Fibroblast of the conjunctiva (primary cell): ENCODE measurements at places on chromosomes 6 and 20.

GRCh38 chr20:22921595-22922421 lies 113.3 kb upstream of the SSTR4 start:
- DNase-seq, result peak; percentile 12

DNA sequence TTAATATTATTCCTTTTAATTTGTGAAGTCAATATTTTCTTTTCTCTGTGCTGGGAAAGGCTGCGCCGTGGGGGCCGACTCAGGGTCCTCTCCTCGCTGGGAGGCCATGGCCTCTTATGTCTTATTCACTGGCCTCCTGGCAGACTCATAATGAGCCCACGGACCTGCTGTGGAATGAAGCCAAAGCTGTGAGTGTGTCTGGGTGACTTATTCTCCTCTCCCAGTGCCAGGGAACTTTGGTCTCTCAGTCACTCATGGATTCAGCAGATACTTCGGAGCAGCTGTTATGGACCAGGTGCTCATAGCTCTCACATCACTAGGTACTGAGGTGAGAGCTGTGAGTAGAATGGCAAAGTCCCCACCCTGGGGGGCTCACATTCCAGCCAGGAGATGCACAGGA lies 297.6 kb downstream of the CDH26 start:
- no peak for DNase-seq

DNA sequence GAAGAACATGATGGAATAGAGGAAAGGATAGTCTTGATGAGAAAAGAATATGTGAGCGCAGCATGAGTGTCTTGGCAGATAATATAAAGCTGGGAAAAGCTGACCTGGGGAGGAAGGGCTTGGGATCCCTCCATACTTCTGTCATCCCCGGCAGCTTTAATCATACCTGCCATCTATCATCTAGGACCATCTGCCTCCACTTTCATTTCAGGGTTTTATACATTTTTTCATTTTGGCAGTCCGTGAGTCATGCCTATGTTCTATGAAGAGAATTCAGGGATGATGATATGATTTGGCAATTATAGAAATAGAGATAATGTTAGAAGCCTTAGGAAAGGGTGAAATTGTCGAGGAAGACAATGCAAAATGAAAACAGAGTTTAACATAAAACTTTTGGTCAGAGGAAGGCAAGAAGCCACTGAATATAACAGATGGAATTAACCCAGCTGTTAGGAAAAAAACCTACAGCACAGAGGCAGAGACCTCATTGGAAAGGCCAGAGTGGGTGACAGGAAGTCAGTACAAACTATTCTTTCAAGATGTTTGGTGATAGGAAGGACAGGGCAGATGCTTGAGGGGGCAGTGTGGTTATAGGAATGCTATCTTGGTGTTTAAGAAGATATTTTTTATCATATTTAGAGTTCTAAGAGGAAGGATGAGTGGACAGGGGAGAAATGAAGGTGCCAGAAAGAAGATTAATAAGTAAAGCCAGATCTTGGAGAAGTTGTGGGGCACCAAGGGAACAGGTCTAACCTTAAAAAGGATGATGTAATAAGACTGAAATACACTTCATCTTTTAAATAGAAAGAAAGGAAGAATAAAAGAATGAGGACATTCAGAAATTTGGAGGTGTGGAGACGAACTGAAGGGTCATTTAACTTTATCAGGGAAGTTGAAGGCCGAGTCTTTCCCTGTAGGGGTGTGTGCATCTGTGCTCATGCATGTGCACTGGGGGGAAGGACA lies 37.8 kb downstream of the MARCKS start:
- no peak for DNase-seq

DNA sequence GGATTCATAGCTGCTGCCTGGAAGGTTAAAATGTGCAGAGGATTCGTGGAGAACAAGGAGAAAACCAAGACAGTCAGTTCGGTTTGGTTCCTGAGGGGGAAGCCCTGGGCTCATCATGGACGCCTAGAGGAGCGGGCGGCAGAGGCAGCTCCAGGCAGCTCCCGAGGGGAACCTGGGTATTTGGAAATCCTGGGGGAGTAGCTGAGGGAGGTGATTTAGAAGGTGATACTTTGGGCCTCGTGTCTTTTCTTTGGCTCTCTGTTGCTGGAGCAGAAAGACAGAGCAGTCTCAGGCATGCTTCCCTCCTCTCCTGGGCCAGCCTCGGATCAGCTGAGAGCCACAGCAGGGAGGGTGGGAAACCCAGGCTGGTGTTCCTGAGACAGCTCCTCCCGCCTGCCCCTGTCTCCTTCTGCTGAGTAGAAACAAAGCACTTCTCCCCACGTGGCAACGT lies 139.5 kb downstream of the DLL1 start:
- DNase-seq, result no peak

GRCh38 chr20:59375541-59375940 lies 75.1 kb downstream of the EDN3 start:
- no peak for DNase-seq

DNA sequence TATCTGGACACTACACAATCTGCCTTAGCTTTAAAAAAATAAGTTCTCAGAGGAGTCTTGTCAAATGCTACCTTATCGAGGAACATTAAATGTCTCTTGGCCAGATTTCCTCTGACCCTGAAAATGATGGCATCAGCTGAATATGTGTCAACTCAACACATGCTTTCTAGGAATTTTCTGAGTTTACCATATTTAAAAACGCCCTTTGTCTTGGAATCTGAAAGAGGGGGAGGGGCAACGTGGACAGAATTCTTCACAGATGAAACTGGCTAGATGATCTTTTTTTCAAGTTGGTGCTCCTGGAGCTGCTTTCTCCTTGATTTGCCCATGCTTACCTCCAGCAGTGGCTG lies 5.1 kb downstream of the SOX4 start:
- no peak for DNase-seq

DNA sequence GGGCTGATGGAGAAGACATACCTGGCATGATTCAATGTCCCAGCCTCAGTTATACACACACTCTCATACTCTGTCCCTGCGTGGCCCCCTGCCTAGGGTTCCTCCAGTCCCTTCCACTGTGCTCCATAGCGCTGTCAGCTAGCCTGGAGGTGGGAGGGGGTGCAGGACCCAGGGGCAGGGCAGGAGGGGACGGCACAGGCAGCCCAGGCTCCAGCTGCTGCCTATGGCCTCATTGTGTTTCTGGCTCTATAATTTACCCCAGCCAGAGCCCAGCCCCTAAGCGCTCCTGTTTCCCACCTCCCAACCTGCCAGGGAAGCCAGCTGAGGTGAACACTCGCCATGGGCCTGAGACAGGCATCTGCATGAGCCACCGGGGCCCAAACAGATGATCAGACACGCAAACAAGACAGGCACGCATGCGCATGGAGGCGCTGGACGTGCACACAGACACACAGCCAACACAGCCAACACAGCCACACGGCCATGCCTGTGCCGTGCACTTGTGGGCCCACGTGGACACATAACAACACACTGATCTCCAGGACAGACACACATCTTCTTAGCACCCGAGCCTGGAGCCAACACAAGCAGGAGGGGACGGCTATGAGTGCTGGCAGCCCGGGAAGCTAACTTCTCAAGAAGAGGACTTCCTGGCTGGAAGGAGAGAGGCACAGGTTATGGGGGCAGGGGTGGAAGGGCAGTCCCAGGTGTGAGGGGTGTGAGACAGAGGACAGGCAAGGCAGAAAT lies 124.9 kb downstream of the GRM4 start:
- DNase-seq, result no peak

GRCh38 chr6:157725836-157726235 lies 97.2 kb upstream of the SNX9 start:
- no peak for DNase-seq

DNA sequence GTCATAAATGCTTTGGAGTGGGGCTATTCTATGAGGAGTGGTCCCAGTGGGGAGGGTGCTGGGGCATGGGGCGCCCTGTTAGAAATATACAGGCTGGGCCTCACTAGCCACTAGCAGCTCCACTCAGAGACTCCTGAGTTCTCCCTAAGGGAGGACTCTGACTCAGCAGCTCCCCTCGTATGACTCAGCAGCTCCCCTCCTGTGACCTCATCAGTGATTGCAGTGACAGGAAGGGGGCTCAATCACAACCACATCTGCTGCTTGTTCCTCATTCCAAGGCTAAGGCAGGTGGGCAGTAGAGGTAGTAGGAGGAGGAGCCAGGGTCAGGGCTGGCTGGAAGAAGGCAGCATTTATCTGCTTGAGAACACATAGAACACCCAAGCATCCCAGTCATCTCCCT lies 73.7 kb downstream of the PRND start:
- peak; percentile 45 for DNase-seq

DNA sequence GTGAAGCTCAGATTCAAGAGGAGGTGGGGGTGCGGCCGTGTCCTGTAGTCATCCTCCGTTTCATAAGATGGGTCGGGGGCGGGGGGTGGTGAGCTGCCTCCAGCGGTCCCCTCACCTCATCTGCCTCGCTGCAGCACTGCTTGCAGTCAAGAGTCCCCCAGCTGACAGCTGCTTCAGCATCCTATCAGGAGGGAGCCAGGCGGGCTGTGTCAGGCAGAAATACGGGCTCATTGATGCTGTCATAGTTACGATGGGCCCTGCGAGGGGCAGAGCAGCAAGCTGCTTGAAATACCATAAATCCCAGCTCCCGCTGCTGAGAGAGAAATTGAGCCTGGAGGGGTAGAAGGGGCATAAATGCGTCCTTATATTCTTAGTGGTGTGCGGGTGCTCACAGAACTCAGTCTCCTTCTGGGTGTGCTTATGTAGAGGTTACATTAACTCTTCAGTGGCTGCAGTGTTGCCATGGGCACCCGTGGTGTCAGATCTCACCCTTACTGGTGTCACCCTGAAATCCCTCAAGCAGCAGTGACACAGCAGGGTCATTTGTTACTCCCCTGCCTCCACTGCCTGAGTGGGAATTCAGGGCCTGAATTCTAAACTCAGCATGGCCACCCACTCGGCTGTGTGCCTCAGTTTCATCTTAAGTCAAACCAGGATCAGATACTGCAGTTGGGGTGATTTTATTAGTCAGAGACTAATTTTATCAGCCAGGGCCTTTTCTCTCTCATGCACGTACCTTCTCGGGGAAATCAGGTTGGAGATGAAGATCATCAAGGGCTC lies 21.8 kb downstream of the CCDC167 start:
- DNase-seq, result no peak

DNA sequence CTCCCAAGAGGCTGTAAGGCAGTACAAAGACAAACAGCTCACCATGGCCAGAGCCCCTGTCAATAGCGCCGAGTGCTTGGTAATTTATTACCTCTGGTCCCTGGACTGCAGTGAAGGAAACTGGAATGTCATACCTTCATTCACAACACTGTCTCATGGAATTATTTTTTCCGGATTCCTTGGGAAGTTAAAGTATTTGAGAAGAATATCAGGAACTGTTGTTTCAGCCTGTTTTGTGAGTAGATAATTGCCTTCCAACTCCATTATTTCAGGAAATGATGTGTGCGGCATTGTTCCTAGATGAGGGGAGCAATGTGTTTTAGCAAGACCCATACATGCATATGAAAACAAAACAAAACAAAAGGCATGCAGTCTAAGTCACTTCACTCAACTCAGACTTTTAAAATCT lies 64.0 kb downstream of the BLOC1S5 start:
- no peak for DNase-seq

DNA sequence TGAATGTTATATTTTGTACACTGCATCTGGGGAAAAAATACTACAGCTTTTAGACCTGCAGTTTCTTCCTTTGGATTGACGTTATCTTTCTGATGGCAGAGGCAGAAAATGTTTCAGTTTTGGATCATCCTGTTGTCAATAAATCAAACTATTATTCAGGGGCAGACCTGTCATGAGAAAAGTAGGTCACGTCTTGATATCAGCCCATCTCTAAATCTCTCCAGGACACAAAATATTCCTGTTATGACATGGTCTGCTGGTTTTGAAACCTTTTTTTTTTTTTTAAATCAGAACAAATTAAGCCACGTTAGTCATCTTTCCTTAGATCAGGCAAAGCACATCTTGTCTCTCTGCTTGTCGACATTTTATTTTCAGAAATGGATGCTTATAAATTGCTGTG lies 24.0 kb downstream of the IL20RA start:
- no peak for DNase-seq

DNA sequence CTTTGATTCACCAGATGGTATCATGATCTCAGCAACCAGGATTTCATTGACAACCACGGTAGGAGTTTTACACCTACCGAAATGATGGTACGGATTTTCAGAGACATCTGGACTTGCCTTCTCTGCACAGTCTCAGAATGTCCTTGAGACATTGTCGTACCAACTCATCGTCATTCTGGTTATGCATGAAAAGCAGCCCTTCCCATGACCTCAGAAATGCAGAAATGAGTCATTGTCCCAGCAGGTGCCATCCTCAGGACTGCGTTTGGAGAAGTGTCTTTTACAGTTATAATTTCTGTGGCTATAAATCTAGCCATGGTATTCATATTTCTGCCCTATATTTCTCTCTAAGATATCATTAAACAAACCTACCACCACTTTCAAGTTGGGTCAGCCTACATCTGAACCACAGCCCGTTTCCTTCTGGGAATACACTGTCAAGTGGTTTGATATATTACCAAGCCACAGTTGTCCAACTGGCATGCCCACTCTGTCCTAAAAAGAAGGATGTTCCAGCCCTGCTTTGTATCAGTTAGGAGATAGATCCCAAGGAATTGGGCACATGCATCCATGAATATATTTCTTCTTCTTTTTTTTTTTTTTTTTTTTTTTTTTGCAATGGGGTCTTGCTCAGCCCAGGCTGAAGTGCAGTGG lies 7.5 kb upstream of the BFSP1 start:
- no peak for DNase-seq

- DNase-seq, result no peak
Observed at GRCh38 chr6:25413207-25413905, 134.2 kb downstream of the CARMIL1 start.

- no peak for DNase-seq
Observed at GRCh38 chr20:49310705-49311104, 32.8 kb upstream of the ZNFX1 start.

DNA sequence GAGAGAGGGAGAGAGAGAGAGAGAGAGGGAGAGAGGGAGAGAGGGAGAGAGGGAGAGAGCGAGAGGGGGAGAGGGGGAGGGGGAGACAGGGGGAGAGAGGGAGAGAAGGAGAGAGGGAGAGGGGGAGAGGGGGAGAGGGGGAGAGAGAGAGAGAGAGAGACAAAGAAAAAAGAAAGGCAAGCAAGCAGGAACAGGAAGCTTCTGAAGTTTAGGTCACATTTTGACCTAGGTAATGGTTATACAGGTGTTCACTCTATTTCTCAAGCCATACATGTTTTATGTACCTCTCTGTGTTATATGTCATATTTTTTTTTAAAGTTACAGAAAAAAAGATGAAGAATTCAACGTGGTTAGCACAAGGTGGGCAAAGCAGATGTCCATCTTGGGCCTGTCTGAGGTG lies 9.4 kb downstream of the NHSL1 start:
- no peak for DNase-seq

GRCh38 chr20:8663424-8663823 lies 405.5 kb upstream of the PLCB4 start:
- no peak for DNase-seq

GRCh38 chr20:33158637-33159385 lies 9.1 kb upstream of the BPIFA2 start:
- no peak for DNase-seq
